ENCODE measurements at places on chromosomes 13 and 19.

DNA sequence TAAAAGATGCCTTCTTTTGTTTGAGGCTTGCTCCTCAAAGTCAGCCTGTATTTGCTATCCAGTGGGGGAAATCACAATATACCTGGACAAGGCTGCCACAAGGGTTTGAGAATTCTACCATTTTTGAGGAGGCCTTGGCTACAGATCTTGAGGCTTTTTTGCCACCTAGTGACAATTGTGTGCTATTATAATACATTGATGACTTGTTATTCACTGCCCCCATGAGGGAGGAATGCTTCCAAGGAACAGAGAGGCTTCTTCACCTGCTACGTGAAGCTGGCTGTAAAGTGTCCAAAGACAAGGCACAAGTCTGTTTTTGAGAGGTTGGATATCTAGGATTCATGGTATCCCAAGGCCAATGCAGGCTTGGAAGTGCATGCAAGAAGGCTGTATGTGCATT lies 72.5 kb downstream of the ZNF708 start:
- DNase-seq = no peak

GRCh38 chr13:29454931-29455481 lies 140.5 kb downstream of the SLC7A1 start:
- no peak for DNase-seq

- DNase-seq = no peak
Measured at GRCh38 chr19:52221831-52222375, 32.1 kb downstream of the PPP2R1A start.

DNA sequence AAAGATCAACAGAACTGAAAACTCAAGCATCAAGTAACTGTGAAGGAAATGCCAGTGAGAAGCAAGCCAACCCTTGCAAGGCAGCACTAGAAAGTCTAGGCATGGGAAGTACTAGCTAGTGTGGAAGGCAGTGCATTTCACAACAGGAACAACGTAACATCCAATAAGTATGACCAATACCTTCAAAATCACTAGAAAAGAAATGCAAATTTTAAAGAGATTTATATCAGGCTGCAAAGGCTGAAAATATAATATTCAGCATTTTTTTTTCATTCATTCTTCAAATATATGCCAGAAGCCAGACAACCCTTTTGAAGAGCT lies 121.9 kb downstream of the DLEU7 start:
- no peak for DNase-seq

GRCh38 chr13:31675440-31675953 lies 63.8 kb upstream of the RXFP2 start:
- no peak for DNase-seq

GRCh38 chr13:83839146-83839545 lies 43.1 kb downstream of the SLITRK1 start:
- no peak for DNase-seq

DNA sequence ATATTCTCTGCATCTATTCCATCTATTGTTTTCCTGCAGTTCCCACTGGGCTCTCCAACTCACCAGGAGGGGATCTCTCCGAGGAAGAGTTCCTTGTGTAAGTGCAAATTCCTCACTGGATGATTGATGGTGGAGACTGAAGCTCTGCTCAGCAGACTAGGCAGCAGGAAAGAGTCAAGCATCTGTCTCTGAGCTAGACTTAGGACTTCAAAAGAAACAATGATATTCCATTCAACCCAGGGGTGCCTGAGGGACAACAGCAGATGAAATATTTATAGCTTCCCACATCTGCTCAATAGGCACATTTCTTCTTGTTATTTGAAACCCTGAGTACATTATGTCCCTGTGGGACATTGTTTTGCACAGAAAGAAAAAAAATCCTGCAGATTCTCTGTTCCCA lies at the start of the genes OR7A5 and OR7C1:
TSS of gene OR7A5 (minus strand) at position 175 of the 400 bp plus-strand sequence. CDS start 6,944 bp downstream, outside the sequence.
TSS of gene OR7C1 (minus strand) at position 175 of the 400 bp plus-strand sequence. CDS start 35,049 bp downstream, outside the sequence.
- DNase-seq = no peak

DNA sequence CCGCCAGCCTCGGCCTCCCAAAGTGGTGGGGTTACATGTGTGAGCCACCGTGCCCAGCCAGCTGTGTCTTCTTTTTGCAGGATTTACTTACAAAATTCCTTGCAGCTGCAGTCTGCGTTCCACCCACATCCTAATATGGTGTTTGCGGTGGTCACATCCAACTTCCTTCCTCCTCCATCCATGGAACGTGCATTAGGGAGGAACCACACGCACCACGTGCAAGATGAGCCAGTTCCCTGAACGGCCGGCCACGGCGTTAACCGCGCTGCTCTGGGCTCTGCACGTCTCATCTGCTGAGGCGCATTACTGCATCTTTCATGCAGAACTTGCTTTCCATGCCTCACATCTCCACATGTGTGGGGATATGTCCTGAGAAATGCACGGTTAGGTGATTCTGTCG lies 13.0 kb upstream of the SIGLEC11 start:
- no peak for DNase-seq

GRCh38 chr13:110698689-110699088 lies 7.2 kb downstream of the CARS2 start:
- DNase-seq = no peak

DNA sequence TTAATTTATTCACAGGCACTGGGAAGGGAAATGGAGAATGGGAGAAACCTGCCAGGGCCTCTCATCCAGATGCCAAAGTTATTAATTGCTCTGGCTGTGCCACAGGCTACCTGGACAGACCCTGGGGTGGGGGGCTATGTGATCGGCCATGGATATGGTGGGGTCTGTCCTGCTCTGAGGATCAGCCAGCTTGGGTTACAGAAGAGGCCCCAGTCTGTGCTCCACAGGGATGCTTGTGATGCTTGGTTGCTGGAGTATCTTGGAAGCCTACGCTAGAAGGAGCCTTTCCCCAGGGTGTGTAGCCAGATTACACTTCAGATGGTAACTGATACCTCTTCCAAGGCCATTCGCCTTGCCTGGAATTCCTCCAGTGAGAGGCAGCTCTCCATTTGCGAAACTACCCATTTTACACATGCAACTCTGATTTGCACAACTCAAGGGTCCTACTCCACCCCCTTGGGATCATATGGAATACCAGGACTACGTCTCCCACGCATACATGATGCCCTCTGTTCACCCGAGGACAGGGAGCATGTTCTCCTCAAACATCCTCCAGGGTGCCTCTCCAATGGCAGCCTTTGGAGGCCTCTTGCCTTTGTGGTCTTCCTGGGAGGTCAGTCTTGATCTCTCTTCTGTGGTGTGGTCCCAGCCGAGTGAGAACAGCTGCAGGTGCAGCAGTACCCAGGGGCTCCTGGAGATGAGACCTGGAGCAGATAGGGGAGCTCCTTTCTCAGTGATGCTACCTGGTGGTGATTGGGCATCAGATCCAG lies 186.6 kb upstream of the TSHZ3 start:
- DNase-seq = no peak

- DNase-seq = no peak
Measured at GRCh38 chr13:34002924-34003323, 185.0 kb downstream of the RFC3 start.

DNA sequence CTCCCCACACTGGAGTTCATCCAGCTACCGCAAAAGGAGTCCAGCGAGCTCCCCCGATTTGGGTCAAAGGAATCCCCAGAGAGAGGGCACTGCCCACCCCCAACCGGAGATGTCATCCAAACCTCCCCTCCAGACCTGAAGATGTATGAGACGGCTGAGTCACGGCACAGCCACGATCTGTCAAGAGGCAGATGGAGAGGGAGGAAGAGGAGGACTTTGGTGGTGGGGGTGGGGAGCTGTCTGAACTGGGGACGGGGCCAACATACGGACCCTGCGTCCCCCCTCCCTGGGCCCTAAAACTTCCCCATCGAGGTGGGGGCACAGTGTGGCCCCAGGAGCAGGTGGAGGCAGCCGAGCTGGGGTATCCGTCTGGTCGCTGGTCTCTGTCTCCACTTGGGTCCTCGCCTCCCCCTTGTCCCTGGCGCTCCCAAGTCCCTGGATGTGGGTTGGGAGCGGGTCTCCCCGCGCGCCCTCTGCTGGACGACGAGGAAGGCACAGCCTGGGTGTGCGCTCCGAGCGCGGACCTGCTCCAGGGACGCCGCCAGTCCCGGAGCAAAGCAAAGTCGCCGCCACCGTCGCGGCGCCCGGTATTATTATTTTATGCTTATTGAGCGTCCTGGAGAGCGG lies 3.8 kb downstream of the PDE4A start:
- DNase-seq = no peak

DNA sequence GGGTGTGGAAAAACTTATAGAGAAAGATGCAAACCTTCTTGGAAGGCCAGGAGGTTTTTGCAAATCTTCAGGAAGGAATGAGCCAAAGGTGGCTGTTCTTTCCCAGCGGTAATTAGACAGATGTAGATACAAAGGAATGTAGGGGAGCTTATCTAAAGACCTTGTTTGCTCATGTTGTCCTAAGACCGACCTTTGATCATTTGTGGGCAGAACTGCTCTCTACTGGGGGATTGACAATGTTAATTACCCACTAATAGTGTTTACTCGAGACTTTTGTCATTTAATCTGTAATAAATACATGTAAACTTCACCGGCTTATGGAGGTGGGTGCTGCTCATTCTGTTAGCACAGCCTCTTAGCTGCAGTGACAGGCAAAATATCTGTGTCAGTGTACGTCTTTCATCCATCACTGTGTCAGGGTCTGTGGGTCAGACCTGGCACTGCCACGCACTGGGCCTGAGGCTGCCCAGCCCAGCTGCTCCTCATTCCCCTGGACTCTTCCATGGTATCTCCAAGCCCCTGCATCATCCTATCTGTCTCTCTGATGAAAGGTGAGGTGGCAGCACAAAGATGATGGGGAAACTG lies 68.3 kb downstream of the ZNF431 start:
- no peak for DNase-seq

DNA sequence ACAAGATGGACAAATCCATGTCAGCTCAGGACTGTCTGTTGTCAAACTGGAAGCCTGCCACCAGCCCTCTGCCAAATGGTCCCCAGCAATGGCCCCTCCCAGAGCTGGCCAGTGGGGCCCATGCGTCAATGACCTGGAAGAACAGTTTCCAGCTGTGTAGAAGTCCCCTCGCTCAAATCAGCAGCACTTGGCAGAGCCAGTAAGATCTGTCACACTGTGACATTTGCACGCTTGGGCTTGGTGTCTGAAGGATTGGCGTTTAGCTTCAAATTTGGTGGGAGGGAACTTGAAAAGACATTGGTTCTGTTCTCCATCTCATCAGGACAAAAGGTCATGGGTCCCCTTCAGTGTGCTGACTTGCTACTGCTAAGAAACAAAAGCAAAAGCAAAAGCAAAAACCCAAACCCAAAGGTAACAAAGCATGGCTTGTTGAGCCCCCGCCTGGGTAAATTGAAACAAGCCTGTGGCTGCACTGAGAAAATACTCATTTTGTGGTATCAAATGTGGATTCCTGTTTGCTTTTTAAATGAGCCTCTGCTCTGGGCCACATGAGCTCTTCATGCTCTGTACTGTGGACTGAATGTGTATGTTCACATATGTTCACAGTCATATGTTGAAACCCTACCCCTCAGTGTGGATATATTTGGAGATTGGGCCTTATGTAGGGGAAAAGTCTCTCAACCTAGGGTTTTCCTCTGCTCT lies 253.6 kb upstream of the MAB21L1 start:
- no peak for DNase-seq

- DNase-seq = no peak
Measured at GRCh38 chr13:97858161-97858560, 95.3 kb upstream of the IPO5 start.

DNA sequence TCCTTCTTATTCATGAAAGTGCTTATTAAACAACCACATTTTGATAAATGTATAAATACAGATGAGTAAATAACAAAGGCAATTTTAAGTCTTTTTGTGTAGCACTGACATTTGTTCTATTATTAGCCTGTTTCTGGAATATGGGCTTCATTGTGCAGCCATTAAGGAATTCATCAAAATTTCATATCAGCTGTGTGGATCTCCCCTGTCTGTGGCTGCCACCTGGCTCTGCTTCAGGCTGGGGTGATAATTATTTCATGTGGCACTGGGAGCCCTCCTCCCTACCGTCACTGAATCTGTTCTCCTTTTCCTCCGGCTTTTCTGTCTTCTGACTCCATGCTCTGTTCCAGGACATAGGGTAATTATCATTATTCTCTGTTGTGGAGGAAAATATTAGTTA lies 57.1 kb downstream of the LMO7 start:
- no peak for DNase-seq

- no peak for DNase-seq
Measured at GRCh38 chr19:2221918-2222317, 14.2 kb downstream of the PLEKHJ1 start.

- no peak for DNase-seq
Measured at GRCh38 chr19:34788074-34788473, 15.1 kb upstream of the ZNF599 start.

- DNase-seq = no peak
Measured at GRCh38 chr13:27018882-27019281, 152.7 kb downstream of the USP12 start.

DNA sequence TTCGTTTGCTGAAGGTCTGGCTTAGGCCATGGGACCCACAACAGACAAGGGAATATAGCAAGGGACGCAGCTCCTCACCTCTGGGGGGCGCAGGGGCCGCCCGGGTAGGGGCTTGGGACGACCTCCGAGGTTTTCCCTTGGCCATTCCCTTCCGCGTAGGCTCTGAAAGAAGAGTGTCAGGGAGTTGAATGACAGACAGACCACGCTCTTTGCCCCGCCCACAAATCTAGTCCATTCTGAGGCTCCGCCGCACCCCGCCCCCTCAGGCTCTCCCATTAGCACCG lies 11.4 kb upstream of the ZNF414 start:
- DNase-seq = no peak

GRCh38 chr13:30796631-30797601 lies 61.6 kb downstream of the ALOX5AP start:
- DNase-seq = no peak

GRCh38 chr13:67554286-67554685 lies 324.1 kb upstream of the PCDH9 start:
- no peak for DNase-seq

Measured in natural killer cell treated with Interleukin-12 subunit alpha and Interleukin-12 subunit beta and Interleukin-15 and Interleukin-18, amount 100 ng/mL, for 72 hours (primary cell).